NCI-H2171 (cell line): ENCODE measurements at places on chromosomes 5 and 9.

DNA sequence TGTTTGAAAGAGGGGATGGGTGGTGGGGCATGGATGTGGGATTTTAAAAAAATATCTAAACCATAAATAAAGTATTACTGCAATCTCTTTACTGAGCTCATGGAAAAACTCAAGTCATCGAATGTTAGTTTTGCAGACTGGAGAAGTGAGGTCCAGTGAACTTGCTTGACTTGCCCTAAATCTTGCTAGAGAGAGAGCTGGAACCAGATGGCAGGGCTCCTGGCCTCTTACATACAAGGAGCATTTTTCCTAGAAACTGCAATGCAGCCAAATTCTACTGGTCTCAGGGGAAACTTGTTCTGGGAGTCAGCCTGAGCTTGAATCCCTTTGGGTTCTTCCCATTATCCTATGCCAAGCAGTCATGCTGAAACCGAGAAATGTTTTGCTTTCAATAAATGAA lies 2.9 kb upstream of the TGFBI start:
- no peak for DNase-seq

GRCh38 chr5:107982703-107983425 lies 312.1 kb upstream of the EFNA5 start:
- no peak for DNase-seq

DNA sequence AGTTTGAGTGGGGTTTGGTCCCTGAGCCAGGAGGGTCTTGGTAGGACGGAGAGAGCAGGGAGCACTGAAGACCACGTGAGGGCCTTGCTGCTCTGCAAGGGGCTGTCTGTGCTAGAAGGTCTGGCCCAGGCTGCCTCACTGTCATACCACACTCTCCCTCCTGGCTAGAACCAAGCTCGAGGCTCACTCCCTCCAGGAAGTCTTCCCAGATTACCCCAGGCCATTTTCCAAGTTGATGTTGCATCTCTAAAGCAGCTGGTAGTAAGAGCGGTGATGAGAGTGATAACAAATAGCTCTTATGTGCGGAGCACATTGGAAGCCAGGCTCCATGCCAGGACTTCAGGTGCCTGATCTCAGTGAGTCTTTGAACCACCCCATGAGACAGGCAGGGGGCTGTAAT lies 6.6 kb downstream of the MYMK start:
- peak; percentile 14 for DNase-seq

GRCh38 chr5:126335886-126336285 lies 87.3 kb upstream of the GRAMD2B start:
- DNase-seq, result no peak

DNA sequence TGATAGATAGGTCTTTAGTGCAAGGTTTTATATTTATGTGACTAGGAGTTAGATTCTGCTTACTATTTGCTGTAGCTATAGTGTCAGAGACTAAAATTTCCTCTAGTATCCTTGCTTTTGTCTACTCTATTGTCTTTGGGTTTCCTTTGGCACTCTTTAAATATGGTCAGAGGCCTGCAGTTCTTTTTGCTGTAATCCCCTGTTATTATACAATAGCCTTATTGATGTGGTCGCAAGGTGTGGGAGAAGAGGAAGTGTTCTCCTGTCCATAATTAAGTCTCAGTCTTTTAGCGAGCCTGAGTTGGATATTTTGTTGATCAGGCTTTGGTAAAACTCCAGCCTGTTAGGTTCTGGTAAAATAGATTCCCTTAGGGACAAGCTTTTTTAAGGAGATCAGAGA lies 34.9 kb downstream of the LURAP1L start:
- DNase-seq, result no peak

DNA sequence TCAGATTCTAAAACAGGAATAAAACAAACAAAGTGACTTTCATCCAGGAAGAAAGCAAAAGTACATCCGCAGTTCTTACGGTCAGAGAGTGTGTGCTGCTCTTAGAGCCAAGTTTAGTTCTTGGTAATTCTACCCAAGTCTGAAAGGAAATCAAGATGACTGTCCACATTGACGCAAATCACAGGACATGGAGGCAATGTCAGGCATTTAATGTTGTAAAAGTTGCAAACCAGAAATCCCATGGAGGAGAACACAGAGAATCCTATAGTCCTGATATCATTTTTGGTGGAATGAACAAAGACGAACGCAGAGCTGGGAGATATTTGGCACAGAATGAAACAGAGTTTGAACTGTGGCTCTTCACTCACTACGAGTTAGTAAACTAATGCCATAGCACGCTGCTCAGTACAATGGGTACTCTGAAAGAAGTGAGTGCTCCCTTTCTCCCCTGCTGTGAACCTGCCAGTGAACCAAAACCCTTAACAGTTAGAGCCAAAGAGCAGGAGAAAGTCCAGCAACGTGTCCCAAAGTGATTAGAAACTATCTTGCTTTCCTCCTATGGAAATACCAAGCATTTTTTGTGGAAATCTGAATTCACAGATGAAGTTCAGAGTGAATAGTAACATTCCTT lies 74.3 kb downstream of the MUSK start:
- DNase-seq, result no peak

DNA sequence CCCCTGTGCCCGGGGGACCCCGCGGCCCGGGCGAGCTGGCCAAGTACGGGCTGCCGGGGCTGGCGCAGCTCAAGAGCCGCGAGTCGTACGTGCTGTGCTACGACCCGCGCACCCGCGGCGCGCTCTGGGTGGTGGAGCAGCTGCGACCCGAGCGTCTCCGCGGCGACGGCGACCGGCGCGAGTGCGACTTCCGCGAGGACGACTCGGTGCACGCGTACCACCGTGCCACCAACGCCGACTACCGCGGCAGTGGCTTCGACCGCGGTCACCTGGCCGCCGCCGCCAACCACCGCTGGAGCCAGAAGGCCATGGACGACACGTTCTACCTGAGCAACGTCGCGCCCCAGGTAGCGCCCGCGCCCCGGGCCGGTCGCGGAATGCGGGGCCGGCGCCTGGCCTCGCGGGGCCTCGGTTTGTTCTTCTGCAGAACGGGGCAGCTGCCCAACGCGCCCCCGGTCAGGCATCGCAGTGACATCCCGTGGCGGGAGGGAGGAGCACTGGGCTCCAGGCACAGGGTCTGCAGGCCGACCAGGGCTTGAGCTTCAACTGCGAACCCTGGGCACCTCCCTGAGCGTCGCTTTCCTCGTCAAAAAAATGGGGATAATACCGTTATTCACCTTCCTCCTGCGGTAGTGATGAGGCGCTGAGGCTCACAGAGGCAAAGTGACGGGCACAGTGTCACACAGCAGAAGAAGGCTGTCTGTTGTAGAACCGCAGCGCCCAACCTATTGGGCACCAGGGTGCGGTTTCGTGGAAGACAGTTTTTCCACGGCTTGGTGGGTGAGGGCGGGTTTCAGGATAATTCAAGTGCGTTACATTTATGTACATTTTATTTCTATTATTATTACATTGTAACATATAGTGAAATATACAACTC lies 777 bp downstream of the ENDOG start:
- DNase-seq, result peak; percentile 74

DNA sequence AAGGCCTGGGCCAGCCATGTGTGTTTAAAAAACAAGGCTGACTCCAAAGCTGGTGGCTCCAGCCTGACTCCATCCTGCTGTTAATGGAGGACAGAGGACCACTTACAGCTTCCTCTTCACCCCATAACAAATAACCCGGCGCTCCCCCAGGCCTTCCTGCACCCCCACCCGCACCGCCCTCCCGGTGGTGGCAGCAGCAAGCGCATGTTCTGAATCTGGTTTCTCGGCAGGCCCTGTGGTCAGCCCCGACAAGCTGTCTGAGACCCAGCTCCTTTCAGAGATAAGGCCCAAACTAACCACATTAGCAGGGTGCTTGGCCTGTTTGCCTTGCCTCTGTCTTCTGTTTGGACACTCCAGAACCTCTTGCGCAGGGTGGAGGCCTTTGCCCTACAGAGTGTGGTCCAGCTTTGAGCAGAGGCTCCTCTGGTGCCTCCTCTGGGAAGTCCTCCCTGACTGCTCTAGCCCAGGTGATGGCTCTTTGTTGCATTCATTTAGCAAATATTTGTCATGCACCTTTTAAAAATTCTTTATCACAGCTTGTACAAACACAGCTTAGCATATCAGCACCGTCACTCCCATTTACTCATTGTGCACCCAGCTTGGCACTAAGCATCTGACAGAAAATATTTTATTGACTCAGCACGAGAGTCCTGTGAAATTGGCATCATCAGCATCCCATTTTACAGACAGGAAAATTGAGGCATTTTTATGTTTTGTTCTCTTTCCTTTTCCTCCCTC lies 78.4 kb downstream of the NDFIP1 start:
- no peak for DNase-seq

- no peak for DNase-seq
Observed at GRCh38 chr9:97857606-97858392, 4.8 kb downstream of the FOXE1 start.

DNA sequence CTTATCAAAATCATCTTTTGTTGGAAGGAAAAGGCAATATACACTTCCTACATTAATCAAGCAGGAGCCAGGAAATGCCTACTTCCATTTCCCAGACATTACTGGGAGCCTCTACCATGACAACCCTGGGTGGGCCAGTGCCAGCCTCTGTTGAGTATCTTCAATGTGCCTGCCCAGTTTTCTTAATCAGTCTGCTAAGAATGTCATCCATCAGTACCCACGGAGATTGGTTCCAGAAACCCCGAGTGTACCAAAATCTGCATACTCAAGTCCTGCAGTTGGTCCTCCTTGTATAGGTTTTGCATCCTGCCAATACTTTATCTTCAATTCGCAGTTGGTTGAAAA lies 82.4 kb downstream of the MARCHF3 start:
- DNase-seq, result no peak

DNA sequence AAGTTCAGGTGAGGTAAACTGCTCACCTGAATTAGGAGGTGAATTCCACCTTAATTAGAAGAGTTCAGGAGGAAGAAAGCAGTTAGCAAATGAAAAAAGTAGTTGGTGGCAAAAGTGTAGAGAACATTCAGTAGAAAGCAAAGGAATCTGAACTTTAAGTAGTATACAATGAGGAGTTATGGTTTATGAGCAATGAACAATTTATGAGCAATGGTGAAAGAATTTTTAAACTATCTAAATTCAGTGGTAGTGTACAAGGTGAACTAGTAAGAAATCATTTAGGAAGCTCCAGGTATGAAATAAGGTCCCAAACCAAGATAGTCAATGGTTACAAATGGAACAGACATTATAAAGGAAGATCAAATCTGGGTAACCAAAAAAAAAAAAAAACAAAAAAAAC lies 3.1 kb downstream of the CETN3 start:
- DNase-seq, result no peak

DNA sequence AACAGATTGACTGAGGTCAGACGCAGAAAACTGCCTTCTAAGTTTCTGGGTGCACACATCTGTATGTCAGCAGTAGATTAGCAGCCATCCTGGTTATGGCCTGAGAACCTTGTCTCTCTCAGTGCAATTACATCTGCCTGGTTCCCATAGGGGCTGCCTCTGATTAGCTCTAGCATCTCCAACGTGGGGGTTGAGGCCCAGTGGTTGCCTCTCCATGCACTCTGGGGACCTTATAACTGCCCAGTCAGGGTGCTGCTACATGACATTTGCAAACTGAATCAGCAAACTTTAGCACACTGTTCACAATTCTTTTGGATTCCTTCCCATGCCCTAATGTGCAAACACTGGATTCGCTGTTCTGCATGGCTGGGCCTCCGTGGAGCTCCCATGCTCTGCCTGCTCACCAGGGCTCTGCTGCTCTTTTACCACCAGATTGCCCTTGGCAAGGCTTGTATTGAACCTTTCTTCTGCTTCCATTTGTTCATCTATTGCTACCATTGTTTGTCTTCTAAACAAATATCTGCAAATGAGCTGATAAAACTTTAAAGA lies 36.2 kb downstream of the SNX18 start:
- DNase-seq, result no peak

DNA sequence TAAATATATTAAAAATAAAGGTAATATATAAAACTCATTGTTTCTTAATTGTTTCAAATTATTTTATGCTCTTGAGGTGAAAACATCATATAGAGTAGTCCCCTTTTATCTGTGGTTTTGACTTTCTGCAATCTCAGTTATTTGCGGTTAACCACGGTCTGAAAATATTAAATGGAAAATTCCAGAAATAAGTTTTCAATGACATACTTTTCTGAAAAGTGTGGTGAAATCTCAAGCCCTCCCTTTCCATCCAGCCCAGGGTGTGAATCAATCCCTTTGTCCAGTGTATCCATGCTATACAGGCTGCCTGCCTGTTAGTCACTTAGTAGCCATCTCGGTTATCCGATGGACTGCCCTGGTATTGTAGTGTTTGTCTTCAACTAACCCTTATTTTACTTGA lies 546.7 kb upstream of the DMAC1 start:
- no peak for DNase-seq

GRCh38 chr9:14350349-14350728 lies 36.4 kb upstream of the NFIB start:
- DNase-seq, result no peak

DNA sequence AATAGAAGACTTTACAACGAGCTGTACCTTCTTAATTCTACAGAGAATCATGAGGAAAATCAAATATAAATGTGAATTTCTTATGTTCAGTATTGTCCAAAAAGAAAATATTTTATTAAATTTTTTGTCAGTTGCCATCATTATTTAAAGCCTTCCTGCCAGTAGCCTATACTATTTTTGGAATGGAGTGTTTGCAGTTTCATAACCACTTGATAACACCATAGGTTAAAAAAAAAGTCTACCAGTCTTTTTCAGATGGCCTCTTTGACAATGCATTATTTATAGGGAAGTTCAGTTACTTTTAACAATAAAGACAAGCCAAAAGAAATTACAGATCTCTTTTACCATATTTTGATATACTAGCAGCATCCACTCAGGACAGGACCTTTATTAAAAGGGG lies 80.3 kb upstream of the CCDC152 start:
- DNase-seq, result no peak

- DNase-seq, result no peak
Observed at GRCh38 chr9:18437315-18438201, 36.4 kb upstream of the ADAMTSL1 start.

DNA sequence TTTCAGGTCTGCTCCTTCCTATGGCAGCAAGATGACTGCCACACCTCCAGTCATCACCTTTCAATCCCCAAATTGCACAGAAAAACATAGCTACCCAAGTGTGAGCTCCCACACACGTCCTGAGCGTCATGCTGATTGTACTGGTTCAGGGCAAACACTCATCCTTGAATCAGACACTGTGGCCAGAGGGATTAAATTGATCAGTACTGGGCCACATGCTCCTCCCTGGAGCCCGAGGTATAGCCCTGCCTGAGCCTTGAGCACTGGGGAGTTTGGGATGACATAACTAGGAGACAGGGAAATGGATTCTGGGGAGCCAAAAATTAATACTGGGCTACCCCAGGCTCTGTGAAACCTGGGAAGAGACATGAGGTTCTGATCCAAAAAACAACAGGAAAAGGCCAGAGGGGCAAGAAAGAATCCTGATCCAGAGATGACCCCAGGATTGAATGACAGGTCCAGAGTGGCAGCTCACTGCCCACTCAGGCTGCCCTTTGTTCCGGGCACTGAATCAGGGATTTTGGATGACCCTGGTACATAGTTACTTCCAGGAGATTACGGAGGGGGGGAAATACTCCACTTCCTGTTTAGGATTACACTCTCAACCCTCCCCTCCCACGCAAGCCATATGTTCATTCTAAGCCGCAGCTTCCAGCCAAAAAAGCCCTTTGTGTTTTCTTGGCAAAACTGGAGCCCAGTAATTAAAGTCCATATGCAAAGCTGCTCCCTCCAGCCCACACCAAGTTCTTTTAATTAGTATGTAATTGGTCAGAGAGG lies 141.6 kb upstream of the SPRY4 start:
- DNase-seq, result peak; percentile 20
